Lower lobe of right lung (tissue), 2 donors: ENCODE measurements at places on chromosomes 6 and 20. TPM values are rescaled to one million over a fixed set of nuclear protein-coding genes. Genes with fewer than 3 reads are reported as not detected.

- H3K27ac ChIP-seq: no peak overlapping the region
- no peak overlapping the region for H3K4me3 ChIP-seq
- DNase-seq: no peak
- H3K4me1 ChIP-seq: peaks cover 60% of the 10 kb centered on the region
- peaks cover 25% of the 10 kb centered on the region for H3K36me3 ChIP-seq
- H3K27me3 ChIP-seq: no peaks in the 10 kb centered on the region
Measured at GRCh38 chr6:99416892-99417767, 8.0 kb downstream of the PNISR start.

DNA sequence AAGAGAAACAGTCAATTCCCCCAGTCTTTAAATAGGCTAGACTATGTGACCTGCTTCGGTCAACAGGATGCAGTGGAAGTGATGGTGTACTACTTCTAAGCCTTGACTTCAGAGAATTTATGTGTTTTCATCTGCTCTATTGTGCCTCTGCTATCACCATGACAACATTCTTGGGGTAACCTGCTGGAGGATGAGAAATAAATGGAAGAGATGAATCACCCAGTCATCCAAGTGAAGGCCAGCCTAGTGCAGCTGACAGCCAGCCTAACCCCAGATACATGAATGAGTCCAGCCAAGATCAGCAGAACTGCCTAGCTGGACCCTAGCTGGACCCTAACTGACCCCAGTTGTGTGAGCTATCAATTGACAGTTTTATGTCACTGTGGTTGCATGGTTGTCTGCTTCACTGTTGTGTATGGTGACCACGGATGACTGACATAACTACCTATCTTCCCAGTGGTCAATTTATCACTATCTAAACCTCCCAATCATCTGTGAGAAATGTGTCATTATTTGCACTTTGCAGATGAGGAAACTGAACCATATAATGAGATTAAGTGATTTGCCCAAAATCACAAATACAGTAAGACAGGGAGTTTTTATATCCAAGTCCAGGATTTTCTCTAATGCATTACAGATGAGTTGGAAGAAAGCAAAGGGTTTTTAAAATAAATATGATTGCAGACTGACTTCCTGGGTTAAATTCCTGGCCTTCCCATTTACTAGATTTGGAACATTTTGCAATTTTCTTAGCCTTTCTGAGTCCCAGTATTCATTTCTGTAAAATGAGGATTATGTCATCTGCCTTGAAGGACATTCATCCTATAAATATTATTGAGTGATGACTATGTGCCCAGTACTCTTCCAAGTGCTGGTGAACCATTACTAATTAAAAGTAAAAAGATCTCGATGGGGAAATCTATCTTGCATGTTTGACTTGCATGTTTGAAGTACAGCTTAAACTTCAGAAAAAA, 136.4 kb upstream of the PLCB4 start:
- no peaks in the 10 kb centered on the region for H3K27me3 ChIP-seq
- H3K4me1 ChIP-seq: no peaks in the 10 kb centered on the region
- no peak overlapping the region for H3K4me3 ChIP-seq
- DNase-seq: no peak
- H3K36me3 ChIP-seq: no peaks in the 10 kb centered on the region
- no peak overlapping the region for H3K27ac ChIP-seq

Gene MROH8
- 3.9 TPM for total RNA-seq

Gene KCNQ5
- 0.35 TPM for total RNA-seq
